Stromal cell of bone marrow (primary cell): ENCODE measurements at places on chromosomes 11 and 22.

- no peak for DNase-seq
Measured at GRCh38 chr11:60970890-60971289, 590 bp upstream of the CD6 start.

- no peak for DNase-seq
Measured at GRCh38 chr11:61126256-61126655, 24.0 kb downstream of the CD5 start.

DNA sequence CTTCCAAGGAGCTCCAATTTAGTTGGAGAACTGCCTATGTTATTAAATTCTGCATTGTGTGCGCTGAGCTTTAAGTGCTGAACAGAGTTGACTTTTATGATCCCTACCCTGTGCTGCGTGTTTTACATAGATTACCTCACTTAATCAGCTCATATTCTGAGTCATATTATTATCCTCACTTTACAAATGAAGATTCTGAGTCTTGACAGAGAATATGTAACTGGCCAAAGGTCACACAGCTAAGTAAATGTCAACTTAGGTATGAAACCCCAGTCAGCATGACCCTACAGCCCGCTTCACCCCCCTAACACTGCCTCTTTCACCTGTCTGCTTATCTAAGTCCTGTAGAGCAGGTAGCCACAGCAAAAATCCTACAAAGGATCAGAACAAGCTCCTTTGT, 19.8 kb upstream of the TMPRSS5 start:
- no peak for DNase-seq

DNA sequence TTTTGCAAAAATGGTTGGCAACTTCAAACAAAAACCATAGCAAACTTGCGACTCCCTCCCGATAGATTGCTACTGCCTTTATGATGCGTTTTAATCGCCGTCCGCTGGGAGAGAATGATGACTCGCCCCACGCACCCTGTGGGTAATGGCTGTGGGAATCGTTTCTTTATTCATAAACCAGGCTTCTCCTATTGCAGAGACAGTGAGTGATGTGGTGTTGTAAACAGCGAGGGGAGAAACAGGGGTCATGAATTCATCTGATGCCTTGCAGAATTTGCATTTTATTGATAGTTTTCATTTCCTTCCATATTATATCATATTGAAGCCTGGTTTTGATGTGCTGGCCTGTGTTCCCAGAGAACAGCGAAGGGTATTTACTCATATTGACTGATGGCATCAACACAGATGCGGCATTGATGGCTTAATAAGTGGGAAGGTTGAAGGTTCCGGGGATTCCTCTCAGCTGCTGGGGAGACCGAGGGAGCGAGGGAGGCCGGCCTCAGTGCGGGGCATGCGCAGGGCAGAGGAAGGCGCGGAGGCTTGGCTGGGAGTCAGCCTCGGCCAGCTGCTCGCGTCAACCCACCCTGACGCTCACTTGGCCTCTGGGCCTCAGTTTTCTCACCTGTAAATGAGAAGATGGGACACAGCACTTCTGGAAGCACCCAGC, 41.3 kb downstream of the ARHGAP8 start:
- no peak for DNase-seq

DNA sequence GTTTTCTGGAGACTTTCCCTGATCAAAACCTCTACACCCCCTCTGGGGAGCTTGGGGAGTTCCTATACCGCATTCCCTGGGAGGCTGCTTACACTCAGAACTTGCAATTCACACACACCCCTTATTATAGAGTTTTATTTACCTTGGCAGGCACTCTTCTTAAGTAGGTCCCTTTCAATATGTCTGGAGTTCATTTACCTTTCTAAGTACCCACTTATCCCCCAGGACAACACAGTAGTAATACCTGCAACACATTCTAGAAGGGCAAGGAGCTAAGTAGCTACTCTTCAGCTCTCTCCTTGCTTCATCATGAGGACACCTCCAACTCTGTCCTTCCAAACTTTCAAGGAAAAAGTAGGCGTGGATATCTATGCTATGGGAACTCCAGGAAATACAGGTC, 127.8 kb upstream of the ANO3 start:
- DNase-seq = no peak

DNA sequence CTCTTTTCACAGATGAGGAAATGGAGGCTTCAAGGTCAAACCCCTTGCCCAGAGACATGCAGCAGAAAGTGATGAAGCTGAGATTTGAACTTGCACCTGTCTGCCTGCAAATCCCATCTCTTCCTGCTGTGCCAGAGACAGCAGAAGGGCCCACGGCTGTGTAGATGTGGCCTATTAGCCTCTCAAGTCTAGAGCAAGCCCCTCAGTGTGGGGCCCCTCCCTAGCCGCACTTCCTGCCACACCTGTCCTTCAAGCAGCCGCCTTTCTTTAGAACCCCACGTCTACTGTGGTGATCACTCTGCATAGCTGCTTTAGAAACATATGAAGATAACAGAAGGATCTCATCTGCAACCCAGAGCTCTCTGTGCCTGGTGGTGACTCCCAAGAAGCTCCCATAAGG, 41.2 kb upstream of the JAM3 start:
- DNase-seq = no peak

- no peak for DNase-seq
Measured at GRCh38 chr11:64340671-64341335, 799 bp downstream of the CCDC88B start.

DNA sequence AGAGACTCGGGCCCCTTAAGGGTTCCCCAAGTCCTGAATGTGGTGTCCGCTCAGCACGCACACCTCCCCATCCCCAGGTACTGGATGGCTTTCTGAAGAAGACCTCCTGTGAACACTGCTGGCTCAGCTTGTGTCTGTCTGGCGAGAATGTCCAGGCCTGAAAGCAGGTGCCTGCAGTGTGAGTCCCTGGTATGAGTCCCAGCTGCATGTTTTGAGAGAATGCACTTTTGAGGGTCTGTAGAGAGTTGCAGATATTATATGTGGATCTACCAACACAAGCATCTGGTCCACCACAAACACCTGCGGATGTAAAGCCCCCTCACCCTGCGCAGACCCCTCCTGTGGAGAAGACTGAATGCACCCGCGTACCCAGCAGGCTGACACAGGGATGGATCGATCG, 1308.9 kb downstream of the TBC1D22A start:
- DNase-seq = no peak

DNA sequence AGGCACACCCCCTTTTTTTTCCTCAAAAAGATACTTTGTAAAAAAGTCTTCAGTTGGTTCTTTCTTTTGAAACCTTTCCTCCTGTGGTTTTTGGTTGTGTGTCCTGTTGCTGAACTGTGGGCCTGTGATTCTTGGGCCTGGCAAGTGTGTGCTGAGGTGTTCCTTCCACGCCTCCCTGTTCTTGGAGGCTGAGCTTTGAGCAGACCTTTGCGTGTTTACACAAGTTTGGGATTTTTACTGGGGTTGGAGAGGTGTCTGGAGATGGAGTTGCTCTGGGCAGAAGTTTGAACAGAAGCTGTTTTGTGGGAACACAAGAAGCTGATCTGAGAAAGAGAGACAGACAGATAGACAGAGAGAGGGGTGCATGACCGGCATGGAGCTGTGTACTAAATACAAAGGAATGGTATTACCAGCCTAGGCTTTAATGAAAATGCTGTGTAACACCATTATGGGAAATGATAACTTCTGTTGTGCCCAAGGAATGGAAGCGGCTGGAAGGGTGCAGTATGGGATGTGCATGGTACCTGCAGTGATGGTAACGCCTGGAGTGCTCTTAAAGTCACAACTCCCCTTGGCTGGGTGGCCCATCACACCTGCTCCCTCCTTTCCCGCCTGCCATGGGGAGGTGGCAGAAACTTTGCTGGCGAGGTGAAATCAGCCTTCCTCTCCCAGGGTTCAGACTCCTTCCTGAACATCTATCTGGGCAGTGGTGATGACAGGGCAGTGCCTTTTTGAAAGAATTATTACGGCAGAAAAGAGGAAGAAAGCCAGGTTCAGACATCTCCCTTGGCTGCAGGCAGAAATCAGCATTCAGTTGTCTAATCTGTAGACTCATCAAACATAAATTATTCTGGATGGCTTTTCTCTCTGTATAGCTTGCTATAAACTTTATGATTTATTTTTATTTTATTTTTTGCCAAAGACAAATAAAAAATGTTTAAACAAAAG, 70.4 kb downstream of the LDLRAD3 start:
- DNase-seq = no peak

DNA sequence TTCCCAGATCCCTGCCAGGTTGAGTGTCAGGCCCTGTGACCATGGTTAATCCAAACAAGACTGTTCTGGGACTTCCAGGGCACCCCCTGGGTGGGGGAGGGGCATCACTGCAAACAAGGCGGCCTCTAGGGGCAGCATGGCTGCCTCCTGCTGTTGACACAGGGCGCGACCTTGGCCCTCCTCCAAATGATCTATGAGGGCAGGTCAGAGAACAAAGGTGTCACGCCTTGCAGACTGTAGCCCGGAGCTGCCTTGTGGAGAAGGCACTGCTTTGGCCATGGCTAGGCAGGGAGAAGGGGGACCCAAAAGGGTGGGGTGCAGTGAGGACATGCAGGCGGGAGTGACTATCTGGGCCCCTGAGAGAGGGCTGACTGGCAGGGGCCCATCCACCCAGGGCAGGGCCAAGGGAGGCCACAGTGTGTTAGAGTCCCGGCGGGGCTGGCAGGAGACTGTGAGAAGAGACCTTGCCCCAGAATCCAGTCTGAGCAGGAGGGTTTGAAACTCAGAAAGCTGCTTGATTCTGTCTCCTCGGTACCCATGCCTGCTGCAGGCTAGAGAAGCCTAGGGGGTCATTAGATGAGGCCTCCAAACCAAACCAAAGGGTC, 35.6 kb downstream of the KCNC1 start:
- no peak for DNase-seq

DNA sequence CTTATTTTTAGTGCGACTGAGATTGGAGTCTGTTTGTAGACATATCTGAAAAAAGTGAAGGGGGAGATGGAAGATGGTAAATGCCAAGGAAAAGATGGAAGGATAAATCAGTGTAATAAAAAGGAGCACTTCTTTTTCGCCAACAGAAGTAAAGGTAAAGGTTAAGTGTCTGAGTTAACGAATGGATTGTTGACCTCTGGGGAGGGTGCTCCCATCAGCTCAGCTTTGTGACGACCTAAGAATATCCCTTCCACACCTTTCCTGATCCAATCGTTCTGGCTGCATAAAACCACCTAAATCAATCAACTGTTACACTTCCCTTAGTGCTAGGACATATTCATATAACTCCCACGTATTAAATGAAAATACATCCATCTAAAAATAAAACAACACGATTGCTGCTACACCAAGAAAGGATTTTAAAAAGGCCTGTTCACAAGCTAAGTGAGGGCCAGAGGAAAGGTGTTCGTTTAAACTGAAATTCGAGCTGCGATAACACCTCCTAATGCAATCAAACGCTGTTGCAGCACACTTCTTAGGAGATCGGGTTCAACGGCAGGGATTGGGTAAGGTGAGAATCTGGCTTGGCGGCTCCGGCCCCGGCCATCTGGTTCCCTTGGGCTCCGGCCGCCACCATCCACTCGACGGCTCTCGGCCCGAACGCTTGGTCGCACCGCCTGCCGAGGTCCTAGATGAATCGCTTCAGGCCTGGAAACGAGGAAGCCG, 658 bp downstream of the C11orf71 start:
- DNase-seq = no peak

- DNase-seq = peak; percentile 97
Measured at GRCh38 chr11:33690290-33691065, 10.1 kb downstream of the C11orf91 start.

DNA sequence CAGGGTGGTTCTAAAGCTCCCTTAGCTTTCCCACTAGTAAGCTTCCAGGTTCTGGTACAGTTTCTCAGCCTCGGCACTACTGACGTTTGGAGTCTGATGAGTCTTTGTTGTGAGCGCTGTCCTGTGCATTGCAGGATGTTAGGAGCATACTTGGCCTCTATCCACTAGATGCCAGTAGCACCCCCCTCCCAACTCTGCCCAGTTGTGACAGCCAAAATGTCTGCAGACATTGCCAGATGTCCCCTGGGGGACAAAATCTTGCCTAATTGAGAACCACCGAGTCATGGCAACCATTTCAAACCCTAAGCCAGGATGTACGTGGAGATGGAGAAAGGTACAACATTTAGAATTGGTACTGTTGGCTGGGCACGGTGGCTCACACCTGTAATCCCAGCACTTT, 68.7 kb downstream of the PTPRJ start:
- no peak for DNase-seq

DNA sequence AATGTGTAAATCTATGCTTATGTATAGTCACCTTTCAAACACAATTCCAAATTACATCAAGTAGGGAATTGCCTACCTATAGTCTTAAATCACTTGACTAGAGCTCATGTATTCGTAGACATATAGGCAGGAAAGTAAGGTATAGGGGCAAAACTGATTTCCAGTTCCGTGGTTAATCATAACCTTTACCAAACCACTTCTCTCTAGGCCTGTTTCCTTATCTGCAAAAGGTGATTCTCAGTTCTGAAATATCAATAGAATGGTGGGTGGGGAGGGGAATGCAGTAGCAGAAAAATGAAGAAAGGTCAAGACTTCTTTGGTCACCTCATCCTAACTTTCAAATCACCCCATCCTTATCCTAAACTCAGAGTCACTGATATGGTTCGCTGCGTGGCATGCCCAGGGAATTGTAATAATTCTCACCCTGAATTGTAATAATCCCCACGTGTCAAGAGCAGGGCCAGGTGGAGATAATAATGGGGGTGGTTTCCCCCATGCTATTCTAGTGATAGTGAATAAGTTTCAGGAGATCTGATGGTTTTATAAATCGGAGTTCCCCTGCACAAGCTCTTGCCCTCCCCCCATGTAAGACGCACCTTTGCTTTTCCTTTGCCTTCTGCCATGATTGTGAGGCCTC, 1.9 kb upstream of the ANO5 start:
- no peak for DNase-seq

DNA sequence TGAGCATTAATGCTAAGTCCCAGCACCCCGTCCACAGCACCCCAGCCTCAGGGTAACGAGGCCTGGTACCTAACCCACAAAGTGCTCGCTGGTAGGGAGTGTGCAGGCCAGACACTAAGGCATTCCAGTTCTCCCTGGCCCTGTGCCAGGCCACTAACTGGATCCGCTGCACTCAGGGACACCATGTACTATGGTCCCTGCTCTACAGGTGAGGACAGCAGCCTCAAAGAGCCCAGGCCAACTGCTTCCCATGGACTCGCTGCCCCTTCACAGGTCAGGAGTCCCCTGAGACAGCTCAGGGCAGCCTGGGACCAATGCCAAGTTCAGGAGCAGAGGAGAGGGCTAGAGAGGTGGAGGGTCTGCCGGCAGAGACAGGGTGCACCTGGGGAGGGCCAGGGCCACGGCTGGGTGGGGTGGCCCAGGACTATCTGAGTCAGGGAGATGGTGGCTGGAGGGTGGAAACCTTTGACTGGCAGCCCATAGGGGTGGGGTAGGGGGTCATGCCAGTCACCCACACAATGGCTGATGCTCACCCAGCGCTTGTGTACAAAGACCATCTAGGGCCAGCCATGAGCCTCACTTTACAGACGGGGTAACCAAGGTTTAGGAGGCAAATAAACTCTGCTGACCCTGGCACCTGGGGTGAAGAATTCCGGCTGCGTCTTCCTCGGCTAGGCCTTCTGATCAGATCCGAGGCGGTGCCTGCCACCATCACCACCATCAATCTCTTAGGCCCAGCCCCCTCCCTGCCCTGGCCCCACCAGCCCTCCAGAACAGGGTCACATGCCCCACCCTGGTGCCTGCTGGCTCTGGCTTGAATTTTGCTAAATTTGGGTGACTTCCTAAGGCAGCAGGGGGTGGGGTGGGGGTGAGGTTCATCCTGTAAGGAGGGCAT, 5.6 kb downstream of the OSBPL5 start:
- no peak for DNase-seq
